Stimulated activated CD4-positive, alpha-beta T cell treated with anti-CD3 and anti-CD28 coated beads, Interleukin-15, amount 100 ng/mL, for 24 hours (primary cell): ENCODE measurements at places on chromosomes 4 and X.

GRCh38 chr4:153398713-153399112 lies 54.2 kb downstream of the MND1 start:
- no peak for DNase-seq

DNA sequence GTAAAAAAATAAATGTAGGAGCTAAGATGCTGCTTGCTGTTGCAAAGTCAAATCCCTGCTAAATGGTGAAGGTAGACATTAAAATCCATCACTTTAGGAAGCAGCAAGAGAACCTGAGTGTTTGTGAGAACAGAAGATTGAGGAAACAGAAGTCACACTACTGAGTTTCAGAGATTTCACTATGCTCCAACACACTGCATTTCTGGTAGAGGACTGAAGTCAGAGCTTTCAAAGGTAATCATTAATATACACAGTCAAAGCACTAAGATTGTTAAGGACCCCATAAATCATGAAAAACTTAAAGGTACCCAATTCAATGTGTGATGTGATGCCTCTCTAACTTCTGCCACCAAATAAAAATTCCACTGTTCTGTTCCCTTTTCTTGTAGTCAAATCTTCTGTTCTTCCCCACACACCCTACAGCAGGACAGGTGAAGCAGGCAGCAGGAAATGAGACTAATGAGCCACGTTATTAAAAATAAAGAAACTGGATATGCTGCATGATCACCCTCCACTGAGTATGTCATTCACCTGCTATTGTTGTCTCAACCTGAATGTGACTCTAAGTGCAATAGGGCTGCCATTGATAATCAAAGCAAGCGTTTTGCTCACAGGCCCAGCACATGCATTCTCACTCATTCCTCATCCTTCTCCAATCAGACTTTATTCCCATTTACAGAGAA lies 28.9 kb upstream of the APELA start:
- no peak for DNase-seq

DNA sequence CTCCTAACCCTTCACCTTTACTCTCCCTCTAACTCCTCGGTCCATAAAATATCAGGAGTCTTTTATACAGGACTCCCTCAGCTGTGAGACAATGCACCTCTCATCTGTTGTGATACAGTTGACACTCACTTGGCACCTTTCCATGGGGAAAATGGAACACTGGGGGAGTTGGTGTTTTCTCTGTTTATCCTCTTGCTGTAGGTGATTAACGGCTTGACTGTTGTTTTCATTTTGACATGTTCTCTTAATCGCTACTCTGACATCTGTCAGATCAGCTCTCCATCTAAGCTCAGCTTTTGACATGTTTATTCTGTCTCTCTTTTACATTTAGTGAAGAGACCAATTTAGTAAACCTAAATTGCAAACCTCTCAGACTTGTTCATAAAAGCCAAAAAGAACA lies 604.8 kb downstream of the TRAM1L1 start:
- DNase-seq, result no peak

DNA sequence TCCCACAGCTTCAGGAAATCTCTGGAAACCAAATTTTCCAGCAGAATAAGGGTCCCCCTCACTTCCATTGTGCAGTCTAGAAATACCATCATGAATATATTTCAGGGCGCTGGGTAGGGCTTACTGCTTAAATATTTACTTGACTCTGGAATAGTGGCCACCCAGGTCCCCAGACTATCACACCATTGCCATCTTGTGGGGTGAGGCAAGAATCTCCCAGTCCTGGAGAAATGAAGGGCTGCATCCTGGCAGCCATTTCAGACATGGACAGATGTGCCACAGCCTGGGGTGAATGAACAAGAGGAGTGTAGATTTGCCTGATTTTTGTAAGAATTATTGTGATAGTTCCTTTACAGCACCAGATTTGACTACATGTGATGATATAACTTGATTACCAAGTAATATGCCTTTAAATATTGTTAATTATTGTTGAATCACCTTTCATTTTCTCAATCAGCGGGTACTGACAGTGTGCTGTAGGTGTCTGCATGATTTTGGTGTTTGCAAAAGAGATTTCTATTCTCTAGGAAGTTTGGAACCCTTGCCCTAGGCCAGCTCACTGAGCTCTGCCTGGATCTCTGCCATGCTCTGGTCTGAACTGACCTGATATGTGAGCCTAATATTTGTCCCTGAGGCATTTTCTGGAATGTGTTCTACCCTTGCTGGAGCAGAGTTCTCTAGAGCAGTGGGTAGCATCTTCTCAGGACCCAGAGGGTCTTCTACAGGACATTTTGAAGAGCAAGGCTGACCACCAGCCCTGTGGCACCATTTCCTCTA lies 183.4 kb downstream of the KIT start:
- no peak for DNase-seq

- no peak for DNase-seq
Measured at GRCh38 chr4:120314969-120315368, 248.3 kb upstream of the MAD2L1 start.

DNA sequence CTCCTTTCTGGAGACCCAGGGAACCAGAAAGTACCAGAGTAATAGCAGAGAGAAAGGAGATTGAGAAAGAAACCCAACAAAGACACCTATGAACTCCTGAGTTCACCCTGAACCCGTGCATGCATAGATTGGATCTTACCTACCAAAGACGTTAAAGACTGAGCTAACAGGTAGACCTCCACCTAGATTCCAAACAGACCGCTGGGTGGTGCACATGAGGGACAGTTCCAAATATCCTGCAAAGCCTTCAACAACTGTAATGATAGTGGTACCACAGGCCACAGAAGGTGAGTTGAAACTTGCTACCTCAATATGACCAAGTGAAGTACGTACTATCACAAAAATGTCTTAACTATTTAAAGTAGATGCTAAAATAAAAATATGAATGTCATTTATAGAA lies 34.0 kb upstream of the NR0B1 start:
- DNase-seq, result no peak
